ENCODE measurements at places on chromosomes 6 and 20. TPM values are rescaled to one million over a fixed set of nuclear protein-coding genes. Genes with fewer than 3 reads are reported as not detected.
A peak's percentile ranks its signal among the peaks of the same experiment; 100 is the strongest.

DNA sequence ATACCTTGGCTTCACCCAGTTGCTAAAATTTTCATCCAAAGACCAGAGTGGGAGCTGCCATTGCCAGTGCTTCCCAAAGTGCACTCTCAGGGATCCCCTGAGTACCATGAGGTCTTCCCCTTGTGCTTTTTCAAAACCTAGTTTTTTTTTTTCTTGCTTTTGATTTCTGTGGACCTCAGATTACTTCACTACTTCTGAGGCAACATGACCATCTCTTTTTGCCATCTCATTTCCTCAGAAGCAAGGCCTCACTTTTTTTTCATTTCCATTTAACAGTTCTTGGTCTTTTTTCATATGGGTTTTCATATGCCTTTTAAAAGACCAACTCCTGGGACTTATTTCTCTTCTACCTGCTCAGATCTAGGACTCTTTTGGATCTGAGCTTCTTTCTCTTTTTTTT is 64.1 kb upstream of the MMS22L start:
- DNase-seq = no peak

DNA sequence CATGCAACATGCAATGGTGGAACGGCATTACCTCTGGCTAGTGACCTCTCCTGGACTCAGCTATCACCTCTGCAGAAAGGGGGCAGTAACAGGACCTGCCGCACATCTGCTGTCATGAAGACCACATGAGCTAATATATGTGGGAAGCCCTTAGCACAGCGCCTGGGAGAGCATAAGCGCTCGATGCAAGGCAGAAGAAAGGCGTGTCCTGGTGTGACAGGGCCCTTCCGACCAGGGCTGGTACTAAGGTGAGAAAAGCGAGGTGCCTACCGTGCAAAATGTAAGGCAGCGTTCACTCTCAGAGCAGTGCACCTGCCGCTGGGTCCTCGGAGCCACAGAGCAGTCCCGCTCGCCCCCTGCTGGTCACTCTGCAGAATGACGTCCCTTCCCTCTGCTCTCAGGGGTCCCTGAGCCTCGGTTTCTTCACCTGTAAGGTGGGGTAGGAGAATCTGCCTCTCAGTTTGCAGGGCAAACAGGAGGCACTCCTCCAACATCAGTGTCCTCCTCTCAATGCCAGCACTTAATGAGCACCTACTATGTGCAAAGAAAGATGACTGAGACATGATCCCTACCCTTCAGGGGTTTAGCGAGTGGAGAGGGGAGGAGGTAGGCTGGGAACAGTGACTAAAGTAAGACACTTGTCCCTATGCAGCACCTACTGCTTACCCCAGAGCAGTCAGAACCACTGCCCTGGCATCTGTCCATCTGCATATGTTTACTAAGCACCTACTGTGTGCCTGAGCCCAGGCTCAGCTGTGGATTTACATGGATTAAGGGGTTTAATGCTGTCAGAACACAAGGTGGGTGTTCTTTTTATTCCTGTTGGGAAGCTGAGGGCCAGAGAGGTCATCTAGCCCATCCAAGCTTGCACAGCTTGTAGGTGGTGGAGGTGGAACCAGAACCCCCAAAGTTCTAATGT is 41.1 kb upstream of the PTGIS start:
- peak; percentile 72 for DNase-seq

LEMD2 gene
- total RNA-seq = 34.3 TPM

DNA sequence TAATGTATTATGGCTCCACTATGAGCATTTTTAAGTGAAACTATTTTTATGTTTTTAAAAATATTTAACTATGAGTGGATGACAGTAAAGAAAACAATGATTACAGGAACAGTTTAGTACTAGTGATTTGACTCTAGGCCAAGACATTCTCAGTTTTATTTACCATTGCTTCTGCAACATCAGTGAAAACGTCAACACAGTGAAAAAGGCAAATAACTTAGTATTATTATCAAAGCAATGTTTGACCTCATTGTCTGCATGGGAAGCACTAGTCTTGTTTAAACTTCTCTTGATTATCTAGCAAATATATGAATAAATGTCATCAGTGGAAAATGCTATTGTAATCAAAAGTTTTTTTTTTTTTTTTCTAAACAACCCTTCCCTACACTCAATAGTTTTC is 165.0 kb downstream of the HTR1B start:
- no peak for DNase-seq

DNA sequence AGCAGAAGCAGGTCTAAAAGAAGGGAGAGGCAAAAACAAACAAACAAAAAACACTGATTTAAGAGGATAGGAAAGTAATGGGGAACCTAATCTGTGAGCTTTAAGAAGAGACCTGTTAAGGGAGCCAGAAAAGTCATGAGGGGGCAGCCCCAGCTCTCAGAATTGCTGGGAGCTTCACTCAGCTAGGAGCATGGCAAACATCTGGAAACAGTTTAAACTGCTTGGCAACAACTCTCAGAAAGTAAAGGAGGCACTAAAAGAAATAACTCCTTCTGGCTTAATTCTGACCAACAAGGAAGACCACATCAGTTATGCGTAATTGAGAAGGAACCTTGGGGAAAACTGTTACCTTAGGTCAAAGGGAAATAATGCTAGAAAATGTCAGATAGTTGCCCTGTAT is 121.4 kb downstream of the LAMP5 start:
- DNase-seq = no peak

DNA sequence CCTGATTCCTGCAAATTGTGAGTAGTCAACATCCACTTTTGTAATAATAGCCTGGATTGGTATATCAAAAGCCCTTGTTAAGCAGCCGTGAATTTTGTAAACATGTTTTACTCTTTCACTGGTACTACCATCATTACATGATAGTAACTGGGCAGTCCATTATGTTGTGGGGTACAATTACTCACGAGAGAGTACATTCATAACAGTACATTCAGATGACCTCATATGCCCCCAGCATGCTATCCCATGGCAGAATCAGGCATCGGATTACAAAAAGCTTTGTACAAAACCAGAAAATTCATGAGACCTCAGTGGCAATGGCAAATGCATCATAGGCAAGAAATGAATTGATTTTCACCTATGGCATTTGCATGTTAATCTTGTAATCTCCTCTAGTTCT is 166.2 kb downstream of the EPM2A start:
- DNase-seq = no peak

SMLR1 gene
- total RNA-seq = not detected

Measured in lung microvascular endothelial cell (primary cell).